ENCODE measurements at places on chromosomes 4 and X. TPM values are rescaled to one million over a fixed set of nuclear protein-coding genes. Genes with fewer than 3 reads are reported as not detected.

- no peak for DNase-seq
- no peaks in the 10 kb centered on the region for H3K27me3 ChIP-seq
- H3K4me1 ChIP-seq: no peaks in the 10 kb centered on the region
These were observed 23.8 kb downstream of the SMIM20 start for GRCh38 chr4:25937801-25938200.

DNA sequence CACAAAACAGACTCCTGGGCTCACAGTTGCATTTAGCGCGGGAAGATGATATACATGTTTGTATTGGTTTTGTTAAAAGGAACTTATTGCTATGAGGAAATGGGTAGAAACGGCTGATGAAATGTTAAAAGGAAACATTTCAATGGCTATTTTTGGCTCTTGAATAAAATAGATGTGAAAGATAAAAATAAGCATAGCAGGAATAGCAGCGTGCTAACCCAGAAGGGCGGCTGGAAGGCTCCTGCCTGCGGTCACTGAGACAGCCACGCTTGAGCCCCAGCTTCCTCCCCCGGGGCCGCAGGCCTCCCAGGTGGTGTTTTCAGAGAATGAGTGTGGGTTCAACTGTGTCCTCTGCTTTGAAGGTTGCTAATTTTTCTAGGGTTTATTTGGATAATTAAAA, 35.0 kb upstream of the CLCN4 start:
- H3K4me3 ChIP-seq: no peak overlapping the region
- DNase-seq: no peak
- no peaks in the 10 kb centered on the region for H3K27me3 ChIP-seq
- H3K36me3 ChIP-seq: no peaks in the 10 kb centered on the region
- H3K4me1 ChIP-seq: no peaks in the 10 kb centered on the region

- no peak overlapping the region for H3K4me3 ChIP-seq
- H3K36me3 ChIP-seq: no peaks in the 10 kb centered on the region
- peaks cover 63% of the 10 kb centered on the region for H3K4me1 ChIP-seq
- no peaks in the 10 kb centered on the region for H3K27me3 ChIP-seq
These were observed 5.2 kb downstream of the KLF3 start for GRCh38 chr4:38669208-38669607.

- H3K4me1 ChIP-seq: no peaks in the 10 kb centered on the region
- H3K4me3 ChIP-seq: no peak overlapping the region
- H3K27me3 ChIP-seq: no peaks in the 10 kb centered on the region
- DNase-seq: no peak
- H3K36me3 ChIP-seq: no peaks in the 10 kb centered on the region
These were observed 200.9 kb upstream of the FSTL5 start for GRCh38 chr4:162364651-162365050.

- no peaks in the 10 kb centered on the region for H3K4me1 ChIP-seq
- H3K27me3 ChIP-seq: peaks cover 3% of the 10 kb centered on the region
- H3K4me3 ChIP-seq: no peak overlapping the region
- H3K36me3 ChIP-seq: no peaks in the 10 kb centered on the region
These were observed 11.7 kb upstream of the PITX2 start for GRCh38 chr4:110634350-110635162.

DNA sequence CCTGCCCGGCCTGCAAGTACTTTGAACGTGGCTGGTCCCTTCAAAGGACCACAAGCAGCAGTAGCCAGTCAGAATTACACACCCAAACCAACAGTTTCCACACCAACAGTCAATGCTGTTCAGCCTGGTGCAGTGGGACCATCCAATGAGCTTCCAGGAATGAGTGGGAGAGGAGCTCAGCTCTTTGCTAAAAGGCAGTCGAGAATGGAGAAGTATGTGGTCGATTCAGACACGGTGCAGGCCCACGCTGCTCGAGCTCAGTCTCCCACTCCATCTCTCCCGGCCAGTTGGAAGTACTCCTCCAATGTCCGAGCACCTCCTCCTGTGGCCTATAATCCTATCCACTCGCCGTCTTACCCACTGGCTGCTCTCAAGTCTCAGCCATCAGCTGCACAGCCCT, 104.4 kb upstream of the MYOZ2 start:
- H3K27me3 ChIP-seq: no peaks in the 10 kb centered on the region
- no peaks in the 10 kb centered on the region for H3K36me3 ChIP-seq
- H3K4me3 ChIP-seq: no peak overlapping the region
- H3K4me1 ChIP-seq: no peaks in the 10 kb centered on the region
- DNase-seq: no peak
- no peak overlapping the region for H3K27ac ChIP-seq

DNA sequence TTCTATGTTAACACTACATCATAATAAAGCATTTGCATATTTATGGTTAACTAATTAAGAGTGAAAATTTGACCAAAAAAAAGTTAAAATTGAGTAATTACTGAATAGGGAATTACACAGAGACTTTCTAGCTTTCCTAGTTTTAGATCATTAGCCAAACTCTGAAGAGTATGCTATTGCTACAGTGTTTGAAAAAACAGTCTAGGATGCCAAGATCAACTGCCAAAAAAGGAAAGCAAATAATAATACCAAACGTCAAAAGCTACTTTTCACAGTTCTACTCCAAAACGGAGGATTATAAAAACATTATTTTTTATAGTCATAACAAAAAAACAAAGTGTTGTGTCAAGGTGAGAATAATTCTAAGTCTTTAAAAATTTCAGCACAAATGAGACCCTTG, 359.8 kb upstream of the CTSO start:
- DNase-seq: no peak
- no peaks in the 10 kb centered on the region for H3K36me3 ChIP-seq
- no peak overlapping the region for H3K4me3 ChIP-seq

GRCh38 chrX:20019672-20020365, 29.0 kb upstream of the BCLAF3 start:
- no peaks in the 10 kb centered on the region for H3K4me1 ChIP-seq
- no peak overlapping the region for H3K27ac ChIP-seq
- H3K27me3 ChIP-seq: no peaks in the 10 kb centered on the region
- no peak for DNase-seq

GRCh38 chrX:42992199-42992943, 214.4 kb upstream of the PPP1R2C start:
- H3K27me3 ChIP-seq: no peaks in the 10 kb centered on the region
- no peaks in the 10 kb centered on the region for H3K4me1 ChIP-seq
- no peak overlapping the region for H3K27ac ChIP-seq
- no peak overlapping the region for H3K4me3 ChIP-seq
- no peak for DNase-seq

DNA sequence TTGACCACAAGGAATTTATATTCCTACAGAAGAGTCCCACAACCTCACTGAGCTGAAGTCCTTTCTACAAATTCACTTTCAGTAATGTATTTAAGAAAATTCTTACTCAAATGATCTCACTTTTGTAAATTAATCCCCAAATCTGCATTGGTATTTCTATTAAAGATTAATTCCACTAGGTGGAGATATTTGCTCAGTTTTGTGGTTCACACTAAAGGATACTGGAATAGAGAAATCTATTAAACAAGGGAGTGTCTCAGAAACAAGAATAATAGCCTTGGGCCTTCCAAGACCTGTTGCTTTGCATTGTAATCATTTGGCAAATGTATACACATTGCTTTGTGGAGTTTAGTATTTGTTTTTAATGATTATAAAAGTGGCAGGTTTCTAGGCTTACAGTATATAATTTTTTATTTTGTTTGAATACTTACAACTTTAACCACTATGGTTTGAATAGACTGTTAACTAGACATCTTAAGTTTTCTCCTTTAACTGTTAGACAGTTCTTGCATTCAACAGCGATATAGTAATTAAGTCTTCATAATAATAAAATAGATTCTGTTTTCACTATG, 25.9 kb downstream of the CFAP299 start:
- H3K36me3 ChIP-seq: no peaks in the 10 kb centered on the region
- H3K27me3 ChIP-seq: no peaks in the 10 kb centered on the region
- peak; percentile 28 for DNase-seq
- peaks cover 4% of the 10 kb centered on the region for H3K4me1 ChIP-seq

- H3K4me1 ChIP-seq: no peaks in the 10 kb centered on the region
- no peak for DNase-seq
- H3K36me3 ChIP-seq: no peaks in the 10 kb centered on the region
These were observed 24.1 kb downstream of the CCDC149 start for GRCh38 chr4:24888475-24889344.

GAGE13 gene
- not detected for total RNA-seq

DNA sequence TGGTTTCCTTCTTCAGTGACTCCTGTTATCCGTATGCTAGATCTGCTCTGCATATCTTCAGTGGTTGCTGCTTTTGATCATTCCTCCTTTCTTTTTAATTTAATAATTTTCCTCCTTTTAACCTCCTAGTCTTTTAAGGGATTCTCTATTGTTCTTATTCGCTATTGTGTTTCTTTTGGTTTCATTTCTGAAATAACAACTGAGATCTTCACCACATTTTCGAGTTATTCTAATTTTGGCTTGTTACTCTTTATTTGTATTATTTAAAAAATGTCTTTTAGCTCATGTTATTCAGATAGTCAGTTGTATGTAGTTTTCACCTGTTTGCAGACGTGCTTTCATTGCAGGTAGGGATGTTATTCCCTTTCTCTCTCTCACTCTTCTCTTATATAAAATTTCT, 24.9 kb downstream of the IGFBP7 start:
- no peaks in the 10 kb centered on the region for H3K4me1 ChIP-seq
- H3K27ac ChIP-seq: no peak overlapping the region
- H3K4me3 ChIP-seq: no peak overlapping the region
- H3K27me3 ChIP-seq: no peaks in the 10 kb centered on the region

GRCh38 chrX:48831909-48832291, 3.5 kb downstream of the PCSK1N start:
- no peak for DNase-seq
- H3K27me3 ChIP-seq: no peaks in the 10 kb centered on the region
- no peak overlapping the region for H3K4me3 ChIP-seq
- H3K4me1 ChIP-seq: peaks cover 5% of the 10 kb centered on the region

EVC gene
- 1.5 TPM for total RNA-seq

GRCh38 chr4:1533501-1534064, 127.3 kb upstream of the NKX1-1 start:
- H3K27ac ChIP-seq: no peak overlapping the region
- no peak overlapping the region for H3K4me3 ChIP-seq

GRCh38 chr4:123555807-123556273, 159.2 kb downstream of the SPRY1 start:
- H3K4me3 ChIP-seq: no peak overlapping the region
- no peak for DNase-seq
- no peaks in the 10 kb centered on the region for H3K27me3 ChIP-seq
- no peaks in the 10 kb centered on the region for H3K4me1 ChIP-seq
- no peaks in the 10 kb centered on the region for H3K36me3 ChIP-seq

GRCh38 chrX:20265726-20266681, 705 bp downstream of the RPS6KA3 start:
- peak overlapping the region; percentile 77 for H3K27ac ChIP-seq
- peak; percentile 23 for DNase-seq
- peak overlapping the region; percentile 84 for H3K4me3 ChIP-seq

DNA sequence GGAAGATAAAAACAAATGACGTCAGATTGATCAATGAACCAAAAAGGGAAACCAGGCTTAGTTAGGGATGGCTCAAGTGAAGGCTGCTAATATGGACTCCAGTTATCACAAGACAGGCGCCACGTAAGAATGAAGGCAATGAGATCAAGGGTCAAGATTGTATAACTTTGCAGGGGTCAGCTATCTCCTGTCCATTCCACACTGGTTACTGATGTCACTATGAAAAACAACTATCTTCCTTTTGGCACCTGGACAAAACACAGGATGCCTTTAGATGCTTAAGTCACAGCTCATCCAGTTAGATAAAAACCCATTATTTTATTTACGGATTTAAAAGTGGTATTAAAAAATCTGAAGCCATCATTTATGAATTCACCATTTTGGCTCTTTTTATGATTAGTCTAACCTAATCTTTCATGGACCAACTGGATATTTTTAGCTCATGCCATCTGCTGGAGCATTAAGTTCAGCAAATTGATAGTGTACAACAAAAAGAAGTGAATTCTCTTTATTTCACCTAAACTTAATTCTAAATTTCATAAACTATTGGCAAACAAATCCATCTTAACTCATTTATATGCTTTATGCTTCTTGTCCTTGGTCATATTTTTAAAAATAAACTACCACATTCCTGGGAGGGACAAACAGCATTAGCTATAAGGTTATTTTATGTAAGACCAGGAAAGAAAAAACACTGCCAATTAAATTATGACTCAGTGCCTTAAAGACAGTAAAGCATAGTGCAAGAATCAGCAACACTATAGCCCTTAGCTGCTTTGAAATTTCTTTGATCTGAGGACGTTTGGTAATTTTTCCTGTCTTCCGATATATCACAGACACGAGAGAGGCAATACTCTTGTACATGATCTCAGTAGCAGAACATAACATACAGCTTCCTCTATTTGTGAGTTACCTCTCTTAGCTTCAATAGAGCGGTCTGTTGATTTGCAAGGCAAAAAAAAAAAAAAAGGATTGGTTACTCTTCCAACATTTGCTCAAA, 27.0 kb downstream of the DHX15 start:
- DNase-seq: no peak
- peak overlapping the region; percentile 5 for H3K27ac ChIP-seq
- peaks cover 9% of the 10 kb centered on the region for H3K4me1 ChIP-seq
- no peaks in the 10 kb centered on the region for H3K36me3 ChIP-seq
- H3K27me3 ChIP-seq: no peaks in the 10 kb centered on the region

DNA sequence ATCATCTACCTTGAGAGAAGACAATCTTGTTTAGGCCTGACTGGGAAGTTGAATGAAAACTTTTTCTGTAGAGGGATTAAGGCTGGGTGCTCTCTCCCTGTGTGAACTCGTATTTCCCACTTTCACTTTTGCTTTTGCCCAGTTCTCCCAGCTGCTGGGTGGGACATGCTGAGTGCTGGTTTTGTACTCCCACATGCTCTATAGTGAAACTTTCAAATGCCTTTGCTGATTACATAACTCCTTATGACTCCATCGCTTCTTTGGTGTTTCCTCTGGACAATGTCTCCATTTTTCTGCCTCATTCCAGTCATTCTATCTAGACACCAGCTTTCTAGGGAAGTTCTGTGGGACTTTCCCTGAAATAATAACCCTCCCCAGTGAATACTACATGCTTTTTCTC, 100.5 kb downstream of the CLNK start:
- peaks cover 14% of the 10 kb centered on the region for H3K4me1 ChIP-seq
- H3K27ac ChIP-seq: no peak overlapping the region
- H3K36me3 ChIP-seq: no peaks in the 10 kb centered on the region
- no peaks in the 10 kb centered on the region for H3K27me3 ChIP-seq
- DNase-seq: no peak
- H3K4me3 ChIP-seq: no peak overlapping the region

SPARCL1 gene
- not detected for total RNA-seq

ENAM gene
- not detected for total RNA-seq

DNA sequence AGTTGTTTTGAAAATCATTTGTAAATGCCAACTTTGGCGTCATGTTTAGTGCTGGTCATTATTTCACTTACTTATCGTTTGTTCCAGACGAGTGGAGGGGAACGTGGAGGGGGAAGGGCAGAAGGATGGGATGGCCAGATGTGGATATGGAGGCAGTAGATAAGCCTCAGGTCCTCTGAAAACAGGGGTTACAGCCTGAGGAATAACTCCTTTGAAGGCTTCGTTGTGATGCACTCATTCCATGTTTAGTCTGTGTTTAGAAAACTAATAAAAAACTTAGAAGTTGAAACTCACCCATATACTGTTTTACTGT, 1.1 kb downstream of the MOB1B start:
- DNase-seq: no peak
- H3K27ac ChIP-seq: no peak overlapping the region
- no peaks in the 10 kb centered on the region for H3K27me3 ChIP-seq
- H3K4me3 ChIP-seq: peak overlapping the region; percentile 87

- H3K4me1 ChIP-seq: no peaks in the 10 kb centered on the region
- DNase-seq: no peak
- no peak overlapping the region for H3K4me3 ChIP-seq
- H3K27ac ChIP-seq: no peak overlapping the region
- H3K36me3 ChIP-seq: no peaks in the 10 kb centered on the region
These were observed 38.2 kb upstream of the NAA11 start for GRCh38 chr4:79364061-79364460.

Measured in naive thymus-derived CD4-positive, alpha-beta T cell (primary cell).